NCI-H1105 (cell line): ENCODE measurements at places on chromosomes 5 and 9.

DNA sequence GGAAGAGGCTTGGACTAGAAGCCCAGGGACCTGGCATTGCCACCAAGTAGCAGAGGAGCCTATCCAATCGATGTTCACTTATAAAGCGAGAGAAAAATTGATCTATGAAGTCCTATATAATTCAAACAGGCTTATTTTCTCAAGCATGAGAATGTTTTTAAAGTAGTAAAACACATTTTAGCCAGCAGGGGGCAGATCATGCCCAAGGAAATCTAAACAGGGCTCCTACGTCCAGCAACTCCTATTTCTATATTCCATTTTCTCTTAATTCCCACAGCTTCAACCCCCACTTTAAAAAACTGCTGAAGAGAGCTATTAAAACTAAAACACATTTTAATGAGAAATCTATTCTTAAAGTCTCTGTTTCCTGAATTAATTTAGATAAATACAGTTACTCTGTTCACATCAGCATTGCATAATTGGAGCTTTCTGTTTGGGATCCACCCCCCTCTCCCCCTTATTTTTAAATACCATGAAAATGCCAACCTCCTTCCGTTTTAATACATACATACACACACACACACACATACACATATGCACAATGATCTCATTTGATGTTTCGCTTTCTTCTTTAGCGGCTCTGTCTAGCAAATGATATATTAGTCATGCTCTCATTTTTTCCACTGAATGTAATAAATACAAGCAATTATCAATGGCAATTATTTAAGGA, 144.9 kb downstream of the MYO10 start:
- DNase-seq = peak; percentile 25

- no peak for DNase-seq
Observed at GRCh38 chr5:82975812-82976211, 101.4 kb downstream of the TMEM167A start.

DNA sequence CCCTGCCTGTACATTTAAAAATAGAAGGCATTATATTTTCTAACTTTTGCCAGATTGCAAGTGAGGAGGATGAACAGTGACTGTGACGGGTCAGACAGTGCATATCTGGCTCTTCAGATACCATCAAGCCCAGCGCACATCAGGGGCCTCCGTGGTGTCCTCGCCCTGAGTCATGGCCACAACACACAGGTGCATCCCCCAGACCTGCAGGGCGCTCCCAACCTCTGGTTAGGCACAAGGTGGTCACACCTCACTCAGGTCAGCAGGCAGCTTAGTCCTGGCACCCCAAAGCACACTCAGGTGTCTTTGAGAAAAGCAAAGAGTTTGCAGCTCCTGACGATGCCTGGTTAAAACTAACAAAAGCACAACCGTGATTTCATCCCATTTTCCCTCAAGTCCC, 28.6 kb downstream of the IRX2 start:
- DNase-seq = no peak

GRCh38 chr9:136847088-136847825, 2.0 kb upstream of the PHPT1 start:
- DNase-seq = peak; percentile 43

DNA sequence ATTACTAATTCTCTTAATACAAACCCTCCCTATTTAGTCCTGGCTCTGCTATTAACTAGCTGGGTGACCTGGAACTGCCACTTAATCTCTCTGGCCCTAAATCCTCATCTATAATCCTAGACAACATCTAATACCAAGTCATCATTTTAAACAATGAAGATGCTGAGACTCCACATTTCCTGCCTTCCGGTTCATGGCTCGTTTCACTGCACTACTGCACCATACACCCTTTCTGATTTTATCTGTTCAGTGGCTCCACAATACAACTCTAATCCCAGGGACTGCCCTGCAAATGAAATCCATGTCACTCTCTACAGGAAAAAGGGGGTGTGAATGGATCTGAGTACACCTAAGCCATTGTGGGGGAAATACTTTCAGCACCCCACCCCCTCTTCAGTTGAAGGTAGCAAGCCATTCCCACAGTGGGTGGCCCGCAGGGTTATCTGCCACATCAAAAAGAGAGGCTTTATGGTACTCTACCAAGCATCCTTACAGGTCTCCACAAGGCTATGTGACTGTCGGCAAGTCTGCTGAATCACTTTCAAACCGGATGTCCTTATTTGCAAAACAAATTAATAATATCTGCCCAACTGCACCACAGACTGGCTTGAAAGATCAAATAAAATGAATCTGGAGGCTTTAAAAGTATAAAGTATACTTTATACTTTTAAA, 89.5 kb downstream of the EPB41L4A start:
- DNase-seq = no peak

GRCh38 chr5:40494631-40495236, 185.0 kb upstream of the PTGER4 start:
- no peak for DNase-seq

DNA sequence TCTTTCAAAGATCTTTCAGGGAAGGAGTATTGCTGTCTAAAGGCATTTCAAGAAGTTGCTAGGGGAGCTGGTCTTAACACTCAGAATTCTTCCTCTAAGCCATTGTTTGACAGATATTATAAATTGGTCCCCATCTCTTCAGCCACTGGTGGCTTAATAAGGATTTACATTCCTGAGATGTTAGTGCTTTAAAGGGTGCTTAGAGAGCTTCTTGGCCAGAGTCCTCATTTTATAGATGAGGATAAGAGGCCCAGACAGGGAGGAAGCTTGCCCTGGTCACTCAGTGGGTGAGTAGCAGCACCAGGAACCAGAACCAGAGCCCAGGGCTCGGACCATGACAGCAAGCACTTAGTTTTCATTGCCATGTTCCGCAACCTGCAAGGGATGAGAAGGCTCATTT, 53.2 kb downstream of the GALNT10 start:
- no peak for DNase-seq

DNA sequence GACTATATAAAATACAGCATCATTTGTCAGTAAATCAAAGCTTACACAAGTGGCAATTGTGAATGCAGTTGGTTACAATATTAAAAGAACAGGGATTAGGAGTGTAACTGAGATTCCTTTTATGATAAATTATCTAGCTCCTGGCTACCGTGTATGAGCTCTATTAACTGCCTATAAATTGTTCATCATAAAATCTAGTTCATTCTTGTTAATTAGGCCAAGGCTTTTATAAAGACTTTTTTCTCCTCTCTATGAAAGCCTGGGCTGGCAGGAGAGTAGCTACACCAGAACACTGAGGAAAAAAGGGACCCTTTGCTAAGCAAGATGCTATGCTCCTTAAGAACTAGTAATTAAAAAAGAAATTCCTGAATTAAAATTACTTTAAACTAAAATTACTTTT, 132.4 kb upstream of the MEF2C start:
- DNase-seq = no peak

- DNase-seq = peak; percentile 48
Observed at GRCh38 chr5:95283761-95284571, 928 bp downstream of the MCTP1 start.

- DNase-seq = no peak
Observed at GRCh38 chr5:142826741-142827492, 56.7 kb downstream of the ARHGAP26 start.

DNA sequence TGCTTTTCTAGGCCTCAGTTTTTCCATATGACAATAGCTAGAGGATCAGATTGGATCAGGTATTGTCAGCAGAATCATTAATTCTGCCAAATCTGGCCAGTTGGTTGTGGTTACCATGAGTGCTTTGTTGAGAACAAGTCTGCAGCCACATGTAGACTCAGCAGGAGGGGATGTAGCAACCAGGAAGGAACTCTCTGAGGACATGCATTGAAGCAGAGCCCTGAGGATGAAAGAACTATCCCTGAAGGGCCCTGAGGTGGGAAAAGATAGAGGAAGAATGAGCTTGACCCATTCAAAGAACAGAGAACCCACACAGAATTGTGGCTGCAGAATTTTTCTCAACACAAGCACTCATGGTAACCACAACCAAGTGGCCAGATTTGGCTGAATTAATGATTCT, 60.1 kb upstream of the AFAP1L1 start:
- no peak for DNase-seq

- DNase-seq = peak; percentile 66
Observed at GRCh38 chr5:114055318-114056184, 306.3 kb upstream of the KCNN2 start.

DNA sequence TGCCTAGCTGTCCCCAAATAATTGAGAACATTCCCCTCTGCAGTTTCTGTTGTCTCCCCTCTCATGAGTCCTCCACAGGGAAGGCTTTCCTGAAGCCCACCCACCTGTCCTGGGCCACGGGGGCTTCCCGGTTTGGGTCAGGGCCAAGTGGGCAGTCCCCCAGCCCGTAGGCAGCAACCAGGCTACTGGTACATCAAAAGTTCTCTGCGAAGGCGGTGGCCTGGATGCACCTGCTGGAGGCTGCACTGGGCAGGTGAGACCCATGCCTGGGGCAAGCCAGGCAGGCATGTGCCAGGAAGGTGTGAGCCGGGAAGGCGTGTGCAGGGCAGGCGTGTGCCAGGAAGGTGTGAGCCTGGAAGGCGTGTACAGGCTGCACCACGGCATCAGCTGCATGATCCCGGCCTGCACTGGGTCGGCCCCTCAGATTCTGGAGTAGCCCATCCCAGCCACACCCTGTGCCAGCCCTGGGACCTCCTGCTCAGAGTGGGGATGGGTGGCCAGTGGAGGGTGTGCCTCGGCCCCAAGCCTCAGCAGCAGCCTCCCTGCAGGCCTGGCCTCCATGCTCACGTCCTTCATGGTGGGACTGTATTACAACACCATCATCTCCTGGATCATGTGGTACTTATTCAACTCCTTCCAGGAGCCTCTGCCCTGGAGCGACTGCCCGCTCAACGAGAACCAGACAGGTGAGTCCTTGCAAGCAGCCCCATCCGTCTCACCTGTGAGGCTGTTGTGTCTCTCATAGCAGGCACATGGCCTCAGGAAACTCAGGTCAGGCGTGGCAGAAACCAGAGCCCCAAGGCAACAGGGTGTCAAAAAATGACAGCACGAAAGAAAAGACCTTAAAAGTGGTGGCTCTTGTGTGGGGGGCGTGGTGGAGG, 8.7 kb downstream of the SLC6A19 start:
- DNase-seq = no peak

DNA sequence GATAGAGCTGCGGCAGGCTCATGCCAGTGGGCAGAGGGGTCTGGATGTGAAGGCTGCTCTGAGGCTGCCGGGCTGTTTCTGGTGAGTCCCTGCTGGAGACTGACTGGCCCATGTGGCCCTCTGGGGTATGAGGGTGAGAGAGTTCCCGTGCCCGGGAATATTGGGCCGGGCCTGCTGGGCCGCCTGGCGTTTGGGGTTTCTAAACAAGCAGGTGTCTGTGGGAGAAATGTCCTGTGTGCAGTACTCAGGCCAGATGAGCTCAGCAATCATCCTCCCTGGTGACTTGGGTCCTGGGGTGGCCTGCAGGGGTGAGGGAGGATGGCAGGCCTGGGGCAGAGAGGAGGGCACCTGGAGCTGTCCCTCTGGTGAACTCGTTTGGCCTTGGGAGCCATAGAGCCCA, 74.9 kb downstream of the MACROH2A1 start:
- no peak for DNase-seq

GRCh38 chr9:117715411-117715989, 11.3 kb downstream of the TLR4 start:
- no peak for DNase-seq

DNA sequence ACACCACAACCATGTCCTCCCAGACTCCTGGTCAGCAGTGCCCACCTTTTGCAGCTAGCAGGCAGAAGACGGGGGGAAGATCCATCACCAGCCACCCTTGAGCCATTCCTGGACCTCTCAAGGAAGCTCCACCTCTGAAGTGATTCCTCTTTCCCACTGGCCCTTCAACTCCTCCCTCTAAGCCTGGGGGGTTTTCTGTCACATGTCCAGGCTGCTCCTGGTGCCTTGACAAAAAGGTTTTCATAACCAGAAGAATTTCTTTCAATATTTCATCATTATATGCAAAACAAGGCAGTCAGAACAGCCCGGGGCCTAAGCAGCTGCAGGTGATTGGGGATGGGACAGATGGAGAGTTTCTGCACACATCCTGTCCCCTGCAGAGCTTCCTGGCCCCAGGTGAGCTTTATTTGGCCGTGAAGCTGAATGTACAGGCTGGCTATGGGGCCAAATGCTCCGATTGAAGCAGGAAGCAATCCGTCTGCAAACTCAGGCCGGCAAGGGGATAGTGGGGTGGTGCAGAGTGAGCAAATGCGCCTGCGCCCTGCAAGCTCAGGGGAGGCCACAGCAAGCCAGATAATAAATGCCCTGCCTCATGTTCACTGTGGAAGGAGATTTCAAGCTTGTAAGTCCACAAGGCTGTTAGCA, 173.5 kb downstream of the C5orf15 start:
- no peak for DNase-seq

DNA sequence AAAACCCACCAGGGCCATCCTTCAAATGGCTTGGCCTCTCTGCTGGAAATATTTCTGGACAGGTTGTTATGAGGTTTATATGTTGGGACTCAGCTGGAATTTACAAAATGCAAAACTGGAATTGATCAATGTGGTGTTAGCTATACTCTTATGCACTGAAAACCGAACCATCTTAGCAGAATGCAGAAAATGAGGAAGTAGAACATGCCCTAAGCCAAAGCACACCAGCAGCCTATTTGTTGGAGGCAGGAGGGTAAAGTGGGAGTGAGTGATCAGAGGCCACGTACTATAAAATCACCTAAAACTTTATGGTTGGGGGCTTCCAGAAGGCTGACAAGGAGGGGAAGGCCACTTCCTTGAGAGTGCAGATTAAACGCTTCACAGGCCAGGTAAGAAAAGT, 63.6 kb upstream of the C5orf63 start:
- DNase-seq = no peak

GRCh38 chr5:144427866-144428265, 257.2 kb downstream of the KCTD16 start:
- DNase-seq = no peak

DNA sequence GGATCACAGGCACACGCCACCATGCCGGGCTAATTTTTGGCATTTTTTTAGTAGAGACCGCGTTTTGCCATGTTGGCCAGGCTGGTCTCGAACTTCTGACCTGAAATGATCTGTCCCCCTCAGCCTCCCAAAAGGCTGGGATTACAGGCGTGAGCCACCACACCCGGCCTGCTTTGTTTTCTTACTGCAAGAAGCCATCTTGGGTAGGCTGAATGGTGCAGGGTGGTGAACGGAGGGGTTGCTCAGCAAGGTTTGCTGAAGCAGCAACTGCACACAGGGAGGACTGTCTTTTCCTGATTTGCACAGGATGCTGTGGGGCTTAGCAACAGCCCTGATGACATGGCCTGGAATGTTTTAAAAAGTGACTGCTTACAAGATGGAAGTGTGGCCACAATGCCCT, 10.7 kb downstream of the ZNF354B start:
- DNase-seq = no peak

GRCh38 chr9:98541684-98542230, 167.0 kb downstream of the GABBR2 start:
- no peak for DNase-seq
